ENCODE measurements at places on chromosomes 7 and 10. TPM values are rescaled to one million over a fixed set of nuclear protein-coding genes. Genes with fewer than 3 reads are reported as not detected.

The HOXA5 gene
- polyA plus RNA-seq: 25.3 TPM

The DNAJB9 gene
- polyA plus RNA-seq: 13.5 TPM

The CNNM1 gene
- polyA plus RNA-seq: 2.2 TPM

The SPRN gene
- polyA plus RNA-seq: 9.2 TPM

The ACHE gene
- polyA plus RNA-seq: 9.3 TPM

DNA sequence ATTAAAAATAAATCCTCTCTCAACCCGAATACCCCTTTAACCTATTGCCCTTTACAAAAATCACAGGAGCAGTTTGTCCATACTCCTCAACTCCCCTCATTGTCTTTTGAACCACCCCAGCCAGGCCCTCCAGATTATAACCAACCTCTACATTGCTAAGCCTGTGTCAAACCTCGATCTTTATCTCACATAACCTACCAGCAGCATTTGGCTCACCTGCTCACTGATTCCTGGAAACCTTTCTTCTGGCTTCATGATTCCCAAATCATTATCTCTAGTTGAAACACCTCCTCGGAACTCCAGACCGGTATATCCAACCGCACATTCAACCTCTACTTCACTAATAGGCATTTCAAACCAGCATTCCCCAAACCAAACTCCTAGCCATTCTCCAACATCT, 11.8 kb downstream of the SEC61G start:
- DNase-seq: no peak

- no peak for DNase-seq
These were observed 9.3 kb upstream of the RTKN2 start for GRCh38 chr10:62277971-62278370.

- peak; percentile 79 for DNase-seq
These were observed 43.9 kb downstream of the DOCK4 start for GRCh38 chr7:112162142-112162766.

DNA sequence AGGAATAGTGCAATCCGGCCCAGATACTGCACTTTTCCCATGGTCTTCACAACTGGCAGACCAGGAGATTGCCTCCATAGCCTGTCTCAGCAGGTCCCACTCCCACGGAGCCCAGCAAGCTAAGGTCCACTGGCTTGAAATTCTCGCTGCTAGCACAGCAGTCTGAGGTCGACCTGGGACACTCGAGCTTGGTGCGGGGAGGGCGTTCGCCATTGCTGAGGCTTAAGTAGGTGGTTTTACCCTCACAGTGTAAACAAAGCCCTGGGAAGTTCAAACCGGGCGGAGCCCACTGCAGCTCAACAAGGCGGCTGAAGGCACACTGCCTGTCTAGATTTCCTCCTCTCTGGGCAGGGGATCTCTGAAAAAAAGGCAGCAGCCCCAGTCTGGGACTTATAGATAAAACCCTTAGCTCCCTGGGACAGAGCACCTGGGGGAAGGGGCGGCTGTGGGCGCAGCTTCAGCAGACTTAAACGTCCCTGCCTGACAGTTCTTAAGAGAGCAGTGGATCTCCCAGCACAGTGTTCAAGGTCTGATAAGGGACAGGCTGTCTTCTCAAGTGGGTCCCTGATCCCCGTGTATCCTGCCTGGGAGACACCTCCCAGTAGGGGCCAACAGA, 293.5 kb upstream of the GALNT17 start:
- DNase-seq: no peak

- DNase-seq: no peak
These were observed 49.5 kb downstream of the GATA3 start for GRCh38 chr10:8104005-8104404.

DNA sequence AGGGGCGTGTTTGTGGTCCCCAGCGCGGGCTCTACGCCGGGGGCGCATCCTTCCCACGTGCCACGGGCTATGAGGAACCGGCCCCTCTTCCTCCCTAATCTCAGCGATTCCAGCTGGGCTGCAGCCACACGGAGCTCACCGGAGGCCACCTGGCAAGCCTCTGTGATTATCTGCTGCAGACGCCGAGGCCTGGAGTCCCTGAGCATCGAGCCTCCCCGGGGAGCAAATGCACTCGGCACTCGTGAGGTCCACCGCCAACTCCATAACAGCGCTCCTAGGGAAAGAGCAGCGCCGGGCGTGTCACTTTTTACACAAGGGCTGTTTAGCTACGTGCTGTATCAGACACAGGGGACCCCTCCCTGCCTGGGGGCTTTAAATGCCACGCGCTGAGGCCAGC, 101.2 kb downstream of the DYNC2I1 start:
- peak; percentile 51 for DNase-seq

GRCh38 chr7:80362010-80362618, 149.8 kb downstream of the GNAT3 start:
- no peak for DNase-seq

GRCh38 chr10:28892818-28893547, 215.7 kb downstream of the BAMBI start:
- DNase-seq: no peak

- no peak for DNase-seq
These were observed 4.9 kb downstream of the HYAL4 start for GRCh38 chr7:123849855-123850254.

- no peak for DNase-seq
These were observed 446.5 kb upstream of the FOXK1 start for GRCh38 chr7:4235596-4235995.

GRCh38 chr10:110207011-110207804, at the start of gene MXI1:
TSS of gene MXI1 (plus strand) at chr10:110207605. CDS start at chr10:110207809, 204 bp downstream.
- DNase-seq: peak; percentile 88

GRCh38 chr10:52368725-52369124, 54.6 kb downstream of the DKK1 start:
- no peak for DNase-seq

All from brain (organoid and tissue), 16 donors.